ENCODE measurements at places on chromosomes 3 and 15.

DNA sequence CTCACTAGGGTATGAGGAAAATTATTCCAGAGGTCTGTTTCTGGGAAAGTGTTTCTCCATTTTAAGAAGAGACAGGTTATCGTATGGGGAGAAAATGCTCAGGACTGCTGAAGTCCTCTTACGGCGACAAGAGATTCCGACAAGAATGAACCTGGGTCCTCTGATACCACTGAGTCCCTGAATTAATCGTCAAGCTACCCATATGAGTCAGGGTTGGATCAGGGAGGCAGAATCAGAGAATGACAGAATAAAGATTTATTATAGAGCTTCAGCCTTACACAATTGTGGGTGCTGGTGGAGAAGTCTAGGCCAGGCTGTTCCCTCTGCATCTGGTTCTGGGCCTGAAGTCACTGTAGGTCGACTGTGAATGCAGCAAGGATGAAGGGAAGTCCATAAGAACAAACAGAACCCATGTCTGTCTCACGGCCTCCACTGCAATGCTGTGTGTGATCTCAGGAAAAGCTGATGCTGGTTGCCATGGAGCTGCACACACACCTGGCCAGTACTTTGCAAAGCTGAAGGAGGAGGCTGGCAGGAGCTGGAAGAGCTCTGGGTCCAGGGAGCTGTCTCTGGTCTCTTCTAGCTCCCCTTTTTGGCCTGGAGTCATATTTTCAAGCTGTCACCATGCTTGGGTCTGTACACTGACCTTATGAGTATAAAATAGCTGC lies 83.9 kb downstream of the HHLA2 start:
- DNase-seq: no peak

- no peak for DNase-seq
These were observed 125.9 kb upstream of the HES1 start for GRCh38 chr3:194009892-194010533.

DNA sequence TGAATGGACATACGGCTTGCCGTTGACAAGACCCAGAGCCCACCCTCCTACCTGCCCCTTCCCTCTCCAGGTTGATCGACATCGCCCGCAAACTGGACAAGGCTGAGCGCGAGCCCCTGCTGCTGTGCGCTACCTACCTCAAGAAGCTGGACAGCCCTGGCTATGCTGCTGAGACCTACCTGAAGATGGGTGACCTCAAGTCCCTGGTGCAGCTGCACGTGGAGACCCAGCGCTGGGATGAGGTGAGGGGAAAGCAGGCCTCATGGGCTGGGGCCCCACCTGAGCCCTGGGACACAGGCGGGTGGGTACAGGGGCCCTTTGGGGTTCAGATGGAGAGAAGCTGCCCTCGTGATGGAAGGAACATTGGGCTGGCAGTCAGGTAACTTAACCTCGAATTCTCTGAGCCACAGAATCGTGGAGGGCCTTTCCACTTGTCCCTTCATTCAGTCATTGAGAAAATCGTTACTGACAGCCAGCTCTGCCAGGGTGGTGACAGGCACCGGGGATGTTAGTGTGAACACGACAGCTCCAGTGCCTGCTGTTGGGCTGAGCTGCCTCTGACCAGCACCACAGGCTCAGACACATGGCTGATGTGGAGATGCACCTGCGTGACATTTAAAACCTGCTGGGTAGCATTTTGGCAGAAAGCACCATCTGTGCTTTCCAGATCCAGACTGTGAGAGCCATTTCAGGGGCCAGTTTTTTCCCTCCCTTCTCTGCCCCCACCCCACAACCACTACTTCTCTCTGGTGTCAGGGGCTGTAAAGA lies 25.6 kb upstream of the RHO start:
- DNase-seq: no peak

DNA sequence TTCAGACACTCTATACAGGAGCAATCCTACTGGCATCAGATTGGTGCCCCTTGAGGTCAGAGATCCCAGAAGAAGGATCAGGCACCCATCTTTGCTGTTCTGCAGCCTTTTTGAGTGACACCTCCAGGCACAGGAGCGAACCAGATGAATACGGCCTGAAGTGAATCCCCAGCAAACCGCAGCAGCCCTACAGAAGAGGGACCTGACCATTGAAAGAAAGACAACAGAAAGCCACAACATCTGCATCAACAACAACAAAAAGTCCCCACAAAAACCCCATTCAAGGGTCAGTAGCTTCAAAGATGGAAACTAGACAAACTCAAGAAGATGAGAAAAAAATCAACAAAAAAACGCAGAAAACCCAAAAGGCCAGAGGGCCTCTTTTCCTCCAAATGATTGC lies 130.4 kb downstream of the PPM1L start:
- no peak for DNase-seq

- DNase-seq: no peak
These were observed 8.4 kb downstream of the RAB6B start for GRCh38 chr3:133887074-133887802.

GRCh38 chr3:38964646-38965045 lies 87.1 kb downstream of the SCN11A start:
- DNase-seq: no peak

- no peak for DNase-seq
These were observed 370.4 kb upstream of the TPRG1 start for GRCh38 chr3:188801393-188801792.

DNA sequence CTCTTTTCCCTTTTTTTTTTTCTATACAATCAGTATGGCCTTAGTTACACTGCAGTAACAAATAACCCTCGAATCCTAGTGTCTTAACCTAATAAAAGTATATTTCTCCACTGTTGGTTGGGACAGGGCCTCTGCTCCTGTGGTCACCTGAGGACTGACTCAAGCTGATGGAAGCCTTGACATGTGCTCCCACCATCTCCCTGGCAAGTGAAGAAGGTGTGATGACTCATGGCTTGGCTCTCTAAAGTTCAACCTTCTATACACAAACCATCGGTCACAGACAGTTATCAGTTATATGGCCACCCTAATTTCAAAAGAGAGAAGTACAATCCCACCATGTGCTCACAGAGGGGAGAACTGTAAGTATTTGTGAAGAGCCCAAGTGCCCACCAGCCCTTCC lies 65.8 kb upstream of the CACNA2D3 start:
- DNase-seq: no peak

GRCh38 chr15:67150023-67150860 lies 84.8 kb downstream of the SMAD3 start:
- DNase-seq: peak; percentile 33

- DNase-seq: no peak
These were observed 98.1 kb downstream of the DNAJB8 start for GRCh38 chr3:128368626-128369025.

GRCh38 chr15:68987120-68987519 lies 27.4 kb upstream of the NOX5 start:
- no peak for DNase-seq

DNA sequence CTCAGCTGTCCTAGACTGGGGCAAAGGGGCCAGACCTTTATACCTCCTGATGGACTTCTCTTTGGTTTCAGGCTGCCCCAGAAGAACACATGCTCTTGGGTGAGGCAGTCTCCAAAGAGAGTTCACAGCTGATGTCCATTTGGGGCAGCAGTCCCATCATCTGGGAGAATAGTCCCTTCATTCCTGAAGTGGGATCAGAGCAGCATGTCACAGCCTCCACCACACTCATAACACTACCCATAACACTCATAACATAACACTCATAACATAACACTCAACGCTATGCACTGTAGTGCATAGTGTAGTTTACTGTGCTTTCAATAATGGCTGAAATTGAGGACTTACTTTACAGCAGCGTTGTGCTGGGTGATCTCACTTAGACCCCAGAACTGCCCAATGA lies 36.7 kb upstream of the PLCL2 start:
- no peak for DNase-seq

DNA sequence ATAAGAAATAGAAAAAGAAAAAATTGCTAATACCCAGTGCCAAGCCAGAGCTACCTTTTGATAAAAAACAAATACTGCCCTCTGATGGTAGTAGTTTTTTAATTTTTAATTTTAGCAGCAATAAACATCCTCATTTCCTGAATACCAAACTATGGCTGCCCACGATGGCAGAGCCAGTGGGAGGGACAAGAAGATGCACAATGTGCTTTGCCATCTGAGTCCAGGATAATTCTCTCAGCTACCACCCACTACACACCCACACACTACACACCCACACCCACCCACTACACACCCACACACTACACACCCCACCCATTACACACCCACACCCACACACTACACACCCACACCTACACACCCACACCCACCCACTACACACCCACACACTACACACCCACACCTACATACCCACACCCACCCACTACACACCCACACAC lies 17.8 kb downstream of the CEP19 start:
- DNase-seq: no peak

DNA sequence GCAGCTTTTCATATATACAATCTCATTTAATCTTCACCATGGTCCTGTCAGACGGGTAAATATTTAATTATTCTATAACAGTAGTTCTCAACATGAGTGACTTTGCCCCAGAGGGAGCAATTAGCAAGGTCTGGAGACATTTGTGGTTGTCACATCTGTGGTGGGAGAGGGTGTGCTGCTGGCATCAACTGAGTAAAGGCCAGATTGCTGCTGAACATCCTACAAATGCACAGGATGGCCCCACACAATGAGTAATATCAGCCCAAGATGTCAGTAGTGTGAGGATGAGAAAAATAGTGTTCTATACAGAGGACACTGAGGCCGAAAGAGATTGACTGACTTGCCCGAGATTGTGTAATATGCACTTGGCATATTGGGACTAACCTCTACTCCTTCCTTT lies 156.0 kb downstream of the AGBL1 start:
- no peak for DNase-seq

DNA sequence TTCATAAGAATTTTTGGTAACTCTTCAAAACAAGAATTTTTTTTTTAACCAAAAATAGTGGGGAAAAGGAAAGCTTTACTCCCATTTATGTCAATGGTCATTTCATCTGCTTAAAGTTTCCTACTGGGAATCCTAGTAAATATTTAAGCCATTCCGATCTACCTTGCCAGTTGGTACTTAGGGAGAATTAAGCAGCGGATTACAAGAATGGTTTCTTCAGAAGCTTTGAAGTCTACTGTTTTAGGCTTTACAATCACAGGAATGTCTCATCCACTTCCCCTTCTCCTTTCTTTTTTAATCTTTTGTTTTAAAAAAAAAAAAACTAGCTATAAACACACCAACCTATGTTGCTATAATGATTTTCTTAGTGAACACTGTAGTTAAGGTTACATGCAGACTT lies 341.4 kb upstream of the ATP11B start:
- no peak for DNase-seq

DNA sequence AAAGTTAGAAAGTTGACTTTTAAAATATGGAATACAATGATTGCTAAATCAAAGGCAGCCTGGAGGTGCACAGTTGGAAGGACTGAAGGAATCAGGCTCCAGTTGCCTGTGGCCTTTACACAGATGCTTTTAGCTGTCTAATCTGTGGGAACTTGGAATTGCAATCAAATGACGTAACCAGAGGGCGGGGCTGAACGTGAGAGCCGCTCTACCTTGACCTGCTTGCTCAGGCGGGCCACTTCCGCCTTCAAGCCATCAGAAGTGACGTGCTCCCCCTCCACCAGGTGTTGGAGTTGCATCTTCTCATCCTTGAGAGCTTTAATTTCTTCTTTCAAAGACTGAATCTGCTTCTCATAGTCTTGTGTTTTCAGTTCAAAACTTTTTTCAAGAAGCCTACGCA lies 37.7 kb upstream of the GNB5 start:
- no peak for DNase-seq

DNA sequence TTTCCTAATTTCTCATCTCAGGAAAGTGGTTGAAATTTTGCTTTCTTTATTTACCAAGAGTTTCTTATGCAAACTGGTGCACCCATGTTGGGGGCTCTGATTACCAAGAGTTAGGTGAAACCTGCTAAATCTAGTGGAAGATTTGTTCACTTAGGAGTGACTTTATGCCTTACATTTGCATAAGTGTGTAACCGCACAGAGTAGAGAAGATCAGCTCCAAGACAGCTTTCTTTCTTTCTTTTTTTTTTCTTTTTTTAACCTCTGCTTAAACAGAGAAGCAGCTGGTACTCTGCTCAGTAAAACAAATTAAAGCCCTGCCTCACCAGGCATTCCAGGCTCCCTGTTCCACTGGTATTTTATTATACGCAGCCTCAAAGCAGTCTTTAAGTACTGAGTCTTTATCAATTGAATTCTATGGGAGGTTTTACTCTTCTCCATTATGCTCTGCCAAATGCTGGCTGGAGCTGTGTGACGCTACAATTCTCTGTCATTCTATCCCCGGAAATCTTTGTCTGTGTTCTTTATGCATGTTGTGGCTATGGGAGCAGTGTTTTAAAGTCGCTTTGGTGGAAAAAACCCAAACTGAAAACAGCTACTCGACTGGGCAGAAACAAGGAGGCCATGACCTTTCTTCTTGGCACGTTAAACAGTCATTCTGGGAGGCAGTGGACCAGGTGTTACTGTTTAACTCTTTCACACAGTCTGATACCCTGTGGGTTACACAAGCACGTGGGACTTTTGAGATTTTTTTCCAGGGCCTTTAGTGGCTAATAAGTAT lies 55.2 kb upstream of the GBE1 start:
- no peak for DNase-seq

DNA sequence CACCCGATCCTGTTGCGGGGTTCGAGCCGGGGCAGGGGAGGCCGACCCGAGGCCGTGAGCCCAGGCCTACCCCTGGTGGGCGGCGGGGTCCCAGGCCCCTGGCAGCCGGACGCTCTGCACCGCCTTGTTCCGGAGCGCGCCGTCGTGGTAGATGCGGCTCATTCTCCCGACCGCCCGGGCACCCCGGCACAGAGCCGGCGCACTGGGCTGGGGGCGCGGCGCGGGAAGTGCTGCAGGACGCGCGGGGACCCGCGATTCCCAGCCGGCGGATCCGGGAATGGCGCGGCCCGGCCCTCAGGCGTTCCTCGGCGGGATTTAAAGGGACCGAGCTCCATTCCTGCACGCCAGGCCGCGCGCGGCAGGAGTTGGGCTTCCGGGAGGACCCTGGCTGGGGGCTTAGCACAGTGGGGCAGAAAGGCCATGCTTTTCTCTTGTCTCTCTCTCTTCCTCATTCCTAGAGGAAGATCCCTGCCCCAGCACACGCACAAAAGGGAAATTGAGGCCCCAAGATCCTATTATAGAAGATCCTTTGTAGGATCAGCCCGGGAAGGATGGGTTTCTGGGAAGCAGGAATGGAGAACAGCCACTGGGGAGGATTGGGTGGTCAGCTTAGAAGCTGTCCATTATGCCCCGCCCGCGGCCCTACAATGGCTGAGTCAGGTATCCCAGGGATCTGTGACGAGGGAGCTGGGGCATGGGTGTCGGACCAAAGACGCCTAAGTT lies at the start of gene ARPIN:
ARPIN (minus strand) TSS at position 279 of the 723 bp plus-strand sequence; CDS start at position 162, 117 bp downstream.
- DNase-seq: no peak

GRCh38 chr3:183892610-183893214 lies 8.0 kb upstream of the PARL start:
- no peak for DNase-seq

- DNase-seq: no peak
These were observed 6.9 kb upstream of the CLPX start for GRCh38 chr15:65192016-65192415.

GRCh38 chr3:78642226-78643035 lies 1125.4 kb downstream of the ROBO1 start:
- no peak for DNase-seq

GRCh38 chr3:134761213-134761612 lies 33.8 kb upstream of the EPHB1 start:
- DNase-seq: no peak

GRCh38 chr3:34696831-34697230 lies 898.4 kb downstream of the PDCD6IP start:
- no peak for DNase-seq

All from T-helper 1 cell (primary cell).